HS-5 (cell line): ENCODE measurements at places on chromosomes 16 and 17.

- no peak for DNase-seq
These were observed 4.3 kb downstream of the COG1 start for GRCh38 chr17:73197161-73197560.

DNA sequence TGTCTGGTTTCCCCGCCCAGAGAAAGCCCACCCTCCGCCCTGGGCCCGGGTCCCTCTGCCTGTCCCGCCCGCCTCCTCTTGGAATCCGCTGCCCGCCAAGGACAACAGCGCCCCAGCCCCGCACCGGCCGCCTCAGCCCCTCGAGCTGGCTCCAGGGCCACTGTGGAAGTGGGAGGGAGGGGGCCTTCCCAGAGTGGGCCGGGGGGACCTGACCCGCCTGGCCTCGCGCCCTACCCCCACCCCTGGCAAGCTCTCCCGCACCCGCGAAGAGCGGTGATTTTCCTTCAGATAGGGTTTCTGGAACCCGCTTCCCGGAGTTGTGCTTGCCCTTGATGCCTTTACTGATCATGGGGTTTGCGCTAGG, 2.3 kb upstream of the CBX8 start:
- no peak for DNase-seq

- no peak for DNase-seq
These were observed 447.8 kb downstream of the KIF2B start for GRCh38 chr17:54270499-54270898.

DNA sequence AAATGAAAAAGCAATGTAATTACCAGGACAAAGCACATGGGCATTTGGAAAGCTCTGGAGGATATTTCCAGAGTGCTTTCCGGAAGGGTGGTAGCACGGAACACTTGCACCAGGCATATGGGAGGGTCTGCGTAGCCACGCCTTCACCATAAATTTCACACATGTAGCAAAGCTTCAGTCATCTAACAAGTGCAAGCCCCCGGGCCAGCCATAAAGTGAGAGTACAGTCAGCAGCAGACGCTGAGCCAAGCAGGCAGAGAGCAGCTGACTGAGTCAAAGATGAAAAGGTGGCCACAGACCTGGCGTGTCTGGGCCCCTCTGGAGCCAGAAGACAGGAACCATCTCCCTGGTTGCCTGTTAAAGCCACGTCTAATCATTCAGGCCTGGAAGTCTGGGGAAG, 130.6 kb downstream of the SEC14L1 start:
- no peak for DNase-seq

GRCh38 chr17:63645775-63646487, 23.7 kb downstream of the MAP3K3 start:
- no peak for DNase-seq

- no peak for DNase-seq
These were observed 106.4 kb downstream of the PARN start for GRCh38 chr16:14523632-14524031.

DNA sequence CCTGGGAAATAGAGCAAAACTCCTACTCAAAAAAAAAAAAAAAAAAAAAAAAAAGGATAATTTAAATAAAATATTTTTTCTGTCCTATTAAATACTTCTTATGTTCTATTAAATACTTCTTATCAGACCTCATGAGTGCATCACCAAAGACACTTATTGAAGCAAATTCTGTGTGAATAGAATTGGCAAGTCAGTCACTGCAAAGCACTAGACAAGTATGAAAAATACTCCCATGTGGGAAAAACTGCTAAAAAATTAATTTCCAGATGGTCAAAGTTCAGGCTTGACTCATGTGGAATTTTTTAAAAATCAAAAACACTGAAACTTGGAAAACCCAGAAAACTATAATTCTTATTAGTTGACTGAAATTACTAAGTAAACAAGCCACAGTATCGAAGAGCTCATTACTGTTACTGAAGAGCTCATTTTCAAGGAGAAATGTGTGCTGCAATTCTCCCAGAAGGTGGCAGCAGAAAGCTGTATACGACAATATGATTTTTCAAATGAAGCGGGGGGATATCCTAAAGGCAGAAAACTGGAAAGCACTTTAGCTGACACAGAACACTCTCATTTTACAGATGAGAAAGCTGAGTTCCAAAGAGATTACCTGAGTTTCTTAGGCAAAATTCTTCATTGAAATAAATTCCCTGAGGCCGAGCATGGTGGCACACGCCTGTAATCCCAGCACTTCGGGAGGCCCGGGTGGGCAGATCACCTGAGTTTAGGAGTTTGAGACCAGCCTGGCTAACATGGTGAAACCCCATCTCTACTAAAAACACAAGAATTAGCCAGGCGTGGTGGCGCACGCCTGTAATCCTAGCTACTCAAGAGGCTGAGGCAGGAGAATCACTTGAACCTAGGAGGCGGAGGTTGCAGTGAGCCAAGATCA, 15.9 kb upstream of the FBXO47 start:
- DNase-seq = no peak

DNA sequence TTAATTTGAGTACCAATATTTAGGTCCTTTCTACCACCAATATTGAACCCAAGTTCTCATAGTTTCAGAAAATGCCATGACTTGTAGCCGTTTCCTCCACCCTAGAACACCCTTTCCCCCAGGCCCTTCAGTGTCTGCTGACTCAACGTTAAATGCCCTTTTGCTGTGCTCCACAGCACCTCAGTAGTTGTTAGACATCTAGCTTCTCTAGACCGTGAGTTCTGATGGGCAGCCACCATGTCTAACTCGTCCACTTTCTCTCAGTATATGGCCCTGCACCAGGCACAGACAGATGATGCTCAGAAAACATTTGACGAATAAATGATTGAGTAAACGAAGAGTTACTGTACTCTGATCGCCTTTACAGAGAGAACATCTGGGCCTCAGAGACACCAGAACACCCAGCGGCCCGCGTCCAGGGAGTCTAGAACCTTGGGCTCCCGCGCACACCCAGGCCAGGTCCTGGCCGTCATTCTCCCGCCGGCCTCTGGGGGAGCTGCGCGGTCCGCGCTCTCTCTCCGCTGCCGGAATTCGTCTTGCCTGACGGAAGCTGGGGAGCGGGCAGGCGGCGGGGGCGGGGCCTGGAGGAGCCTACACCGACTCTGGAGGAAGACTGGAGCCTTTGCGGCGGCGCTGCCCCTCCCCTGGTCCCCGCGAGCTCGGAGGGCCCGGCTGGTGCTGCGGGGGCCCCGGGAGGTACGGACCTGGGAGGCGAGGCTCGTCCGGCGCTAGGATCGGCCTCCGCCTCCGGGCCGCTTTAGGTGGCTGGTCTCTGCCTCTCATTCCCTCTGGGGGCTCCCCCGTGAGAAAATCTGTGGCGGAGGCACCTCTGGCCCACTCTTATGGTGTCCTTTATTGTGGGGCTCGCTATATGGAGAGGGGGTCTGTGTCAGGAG, at the start of gene NKIRAS2:
NKIRAS2 (plus strand) TSS at position 582 of the 896 bp plus-strand sequence. CDS start 1,488 bp downstream, outside the sequence.
- no peak for DNase-seq

DNA sequence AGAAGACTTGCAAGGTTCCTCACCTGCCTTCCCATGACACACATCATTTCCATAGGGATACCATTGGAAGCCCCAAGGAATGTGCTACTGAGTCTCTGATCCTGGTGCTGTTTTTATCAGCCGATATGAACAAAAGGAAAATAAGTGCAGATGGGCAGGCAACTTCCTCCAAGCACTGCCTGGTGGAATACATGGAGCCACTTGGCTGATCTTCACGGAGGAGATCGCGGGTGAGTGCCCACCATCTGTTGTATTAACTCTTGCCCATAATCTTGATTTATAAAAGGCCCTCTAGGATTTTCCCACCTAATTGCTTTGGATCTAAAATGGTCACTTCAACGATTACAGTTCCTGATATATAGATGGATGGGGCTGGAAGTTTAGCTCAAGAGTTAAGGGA, 24.7 kb upstream of the CDRT15 start:
- no peak for DNase-seq

DNA sequence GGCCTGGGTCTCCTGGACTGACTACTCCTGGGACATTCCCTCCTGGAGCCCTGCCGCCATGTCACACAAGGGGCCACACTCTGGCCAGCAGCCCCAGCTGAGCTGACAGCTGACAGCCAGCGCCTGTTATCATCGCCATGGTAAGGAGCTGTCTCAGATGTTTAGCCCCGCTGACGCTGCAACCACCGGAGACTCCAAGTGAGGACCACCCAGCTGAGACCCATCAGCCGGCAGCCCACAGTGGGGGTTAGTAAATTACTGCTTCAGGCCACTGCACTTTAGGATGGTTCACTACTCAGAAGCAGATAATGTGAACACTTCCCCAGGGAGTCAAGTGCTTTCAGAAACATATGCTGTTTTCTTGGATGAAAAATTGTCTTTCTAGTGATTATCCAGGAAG, 14.6 kb upstream of the SPHK1 start:
- no peak for DNase-seq

DNA sequence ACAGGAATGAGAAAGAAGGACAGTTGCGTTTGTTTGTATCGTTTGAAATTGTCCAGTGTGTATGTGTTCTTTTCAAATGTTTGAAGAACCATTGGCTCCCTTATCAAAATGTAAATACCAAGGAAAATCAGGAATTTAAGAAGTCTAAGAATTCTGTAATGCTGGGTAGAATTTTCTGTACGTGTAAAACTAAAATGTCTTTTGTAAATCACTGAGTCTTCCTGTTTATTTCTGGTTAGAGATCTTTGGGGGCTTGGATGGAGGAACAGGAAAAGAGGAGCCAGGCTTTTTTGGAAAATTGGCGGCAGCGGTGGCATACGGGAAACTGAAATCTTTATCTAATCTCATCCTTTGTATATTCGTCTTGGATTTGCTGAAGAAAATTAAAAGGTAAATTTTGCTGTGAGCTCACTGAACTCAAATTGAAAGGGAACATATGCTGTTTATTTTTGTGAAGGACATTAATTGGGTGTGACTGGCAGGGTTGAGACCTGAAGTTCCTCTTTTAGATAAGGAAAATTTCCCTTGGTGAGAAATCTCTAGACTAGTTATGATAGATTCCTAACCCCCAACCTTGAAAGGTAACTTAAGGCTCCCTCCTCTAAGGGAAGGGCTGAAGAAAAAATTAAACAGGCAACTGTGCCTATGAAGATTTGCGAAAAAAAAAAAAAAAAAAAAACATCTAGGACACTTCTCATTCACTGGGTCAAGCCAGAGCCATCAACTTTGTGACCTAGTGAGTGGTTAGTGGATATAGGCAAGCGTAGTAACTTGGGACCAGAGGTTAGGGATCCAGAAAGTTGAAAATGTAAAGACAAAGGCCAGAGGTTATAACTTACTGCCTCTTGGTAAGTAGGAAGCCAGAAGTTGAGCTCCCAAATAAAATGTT, 10.8 kb downstream of the TAT start:
- DNase-seq = peak; percentile 4

DNA sequence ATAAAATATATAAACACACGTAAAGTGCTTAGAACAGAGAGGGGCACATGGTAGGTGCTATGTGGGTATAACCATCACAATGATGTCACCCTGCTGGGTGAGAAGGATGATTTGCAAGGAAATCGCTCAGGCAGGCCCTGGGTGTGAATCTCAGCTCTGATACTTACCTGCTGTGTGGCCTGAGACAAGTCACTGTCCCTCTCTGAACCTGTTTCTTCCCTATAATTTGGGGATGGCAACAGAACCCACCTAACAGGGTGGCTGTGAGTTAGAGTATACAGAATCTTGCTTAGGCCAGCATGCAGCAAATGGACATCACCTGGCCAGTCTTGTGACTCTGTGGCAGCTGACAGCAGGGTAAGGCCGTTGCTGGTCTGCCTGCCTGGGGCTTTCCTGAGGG, 36.6 kb upstream of the ALKBH5 start:
- DNase-seq = no peak

- DNase-seq = peak; percentile 52
These were observed 717 bp downstream of the UBE2Z start for GRCh38 chr17:48908853-48909394.

DNA sequence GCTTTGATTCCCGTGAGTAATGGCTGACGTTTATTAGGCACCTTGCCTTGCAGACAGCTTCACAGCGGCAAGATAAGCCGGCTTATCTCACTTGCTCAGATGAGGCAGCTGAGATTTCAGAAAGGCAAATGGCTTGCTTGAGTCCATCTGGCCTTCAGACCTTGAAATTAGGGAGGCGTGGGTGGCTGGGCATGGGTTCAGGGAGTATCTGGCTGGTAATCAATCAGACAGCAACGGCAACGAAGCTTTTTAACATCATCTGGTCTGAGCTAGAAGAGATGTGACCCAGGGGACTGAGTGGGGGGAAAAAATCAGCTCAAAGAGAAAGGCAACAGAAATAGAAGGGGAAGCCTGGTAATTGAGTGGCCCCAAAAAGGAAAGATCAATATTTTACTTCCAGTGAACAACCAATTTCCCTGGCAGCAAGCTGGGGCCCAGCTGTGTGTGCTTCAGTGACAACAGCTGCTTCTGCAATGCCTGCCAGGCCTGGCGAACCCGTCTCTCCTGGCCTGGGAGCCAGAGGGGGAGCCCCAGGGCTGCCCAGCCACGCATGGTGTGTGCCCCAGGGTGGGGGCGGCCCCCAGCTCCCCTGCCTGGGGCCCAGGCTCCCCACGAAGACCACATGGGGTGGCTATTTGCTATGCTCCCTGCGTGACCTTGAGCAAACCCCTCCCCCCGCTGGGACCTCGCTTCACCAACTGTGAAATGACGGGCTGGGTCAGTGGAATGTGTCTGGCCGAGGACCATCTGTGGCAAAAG, 34.0 kb downstream of the RAB11FIP4 start:
- no peak for DNase-seq

DNA sequence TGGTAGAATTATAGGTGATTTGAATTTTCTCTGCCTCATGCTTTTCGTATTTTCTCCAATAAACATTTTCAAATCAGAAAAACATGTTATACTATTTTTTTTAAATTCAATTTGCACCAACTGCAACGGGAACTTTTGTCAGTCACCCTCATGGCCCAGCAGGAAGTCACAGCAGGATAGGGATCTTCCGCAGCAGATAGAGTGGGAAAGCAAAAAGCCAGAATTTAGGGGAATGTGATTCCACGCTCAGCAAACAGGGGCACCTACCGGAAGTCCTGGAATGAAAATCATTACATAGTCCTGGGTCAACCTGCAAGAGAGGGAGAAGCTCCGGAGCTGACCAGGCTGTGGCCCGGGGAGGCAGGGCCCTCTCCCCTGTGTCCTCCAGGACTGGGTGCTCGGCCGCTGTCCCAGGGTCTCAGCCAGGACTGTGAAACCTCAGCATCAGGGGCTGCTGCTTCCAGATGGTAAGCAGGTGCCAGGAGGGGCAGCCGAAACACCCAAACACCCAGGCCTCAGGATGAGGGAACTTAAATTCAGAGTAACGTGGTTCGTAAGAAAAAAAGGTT, 3.9 kb downstream of the SLC47A2 start:
- no peak for DNase-seq

- DNase-seq = no peak
These were observed 66.3 kb downstream of the STX8 start for GRCh38 chr17:9509236-9509816.

DNA sequence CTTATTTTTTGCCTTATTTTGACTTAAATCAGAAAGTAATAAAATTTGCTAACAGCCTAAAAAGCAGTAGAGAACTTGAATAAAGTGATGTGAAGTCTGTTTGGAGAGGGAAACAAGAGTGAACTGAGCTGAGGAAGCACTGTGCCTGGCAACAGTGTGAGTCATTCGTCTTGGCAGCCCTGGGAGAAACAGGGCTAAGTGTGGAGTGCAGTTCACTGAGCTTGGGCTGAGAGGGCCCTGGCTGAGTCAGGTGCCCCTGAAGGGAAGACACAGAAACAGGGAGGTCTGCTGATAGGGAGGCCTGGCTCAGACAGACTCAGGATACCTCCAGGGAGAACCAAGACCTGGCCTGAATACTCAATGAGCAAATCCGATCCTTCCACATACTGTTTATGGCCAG, 132.1 kb downstream of the HS3ST4 start:
- DNase-seq = no peak
